ENCODE measurements at places on chromosomes 11 and 22.

- DNase-seq: no peak
Observed at GRCh38 chr11:117428186-117428855, 100.7 kb downstream of the CEP164 start.

GRCh38 chr22:46042786-46043185 is 65.8 kb upstream of the WNT7B start:
- DNase-seq: no peak

GRCh38 chr22:41057076-41057475 is 35.3 kb upstream of the EP300 start:
- no peak for DNase-seq

DNA sequence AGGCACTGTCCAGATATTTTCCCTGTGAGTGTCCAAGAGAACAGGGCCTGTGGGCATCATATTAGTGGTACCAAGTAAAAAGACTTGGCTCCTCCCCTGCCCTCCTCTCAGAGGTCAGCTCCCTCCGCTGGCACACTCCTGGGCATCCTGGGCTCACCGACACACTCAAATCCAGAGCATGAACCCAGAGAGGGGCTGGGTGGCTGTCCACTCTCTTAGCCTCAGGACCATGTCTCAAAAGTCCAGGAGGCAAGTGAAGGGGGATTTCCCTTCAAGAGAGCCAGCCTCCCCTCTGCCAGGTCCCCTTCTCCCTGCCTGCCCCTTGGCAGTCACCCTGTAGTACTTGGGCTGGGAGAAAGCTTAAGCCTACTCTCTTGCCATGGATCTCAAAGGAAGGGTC is 10.3 kb downstream of the BCL9L start:
- no peak for DNase-seq

GRCh38 chr11:74678041-74678440 is 53.2 kb downstream of the CHRDL2 start:
- DNase-seq: no peak

DNA sequence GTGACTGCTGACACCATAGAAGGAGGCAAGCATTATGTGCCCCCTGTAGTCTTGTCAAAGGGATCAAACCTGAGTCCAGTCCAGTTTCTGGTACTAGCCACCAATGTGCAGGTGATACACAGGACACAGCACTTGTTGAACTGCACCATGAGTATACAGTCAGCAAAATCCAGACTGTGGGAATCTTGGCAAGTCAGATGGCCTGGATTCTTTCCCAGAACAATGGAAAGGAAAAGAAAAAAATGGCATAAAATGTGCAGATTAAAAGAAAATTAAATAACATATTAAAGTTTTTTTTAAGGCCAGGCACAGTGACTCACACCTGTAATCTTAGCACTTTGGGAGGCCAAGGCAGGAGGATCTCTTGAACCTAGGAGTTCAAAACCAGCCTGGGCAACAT is 16.8 kb downstream of the CRY2 start:
- DNase-seq: no peak

DNA sequence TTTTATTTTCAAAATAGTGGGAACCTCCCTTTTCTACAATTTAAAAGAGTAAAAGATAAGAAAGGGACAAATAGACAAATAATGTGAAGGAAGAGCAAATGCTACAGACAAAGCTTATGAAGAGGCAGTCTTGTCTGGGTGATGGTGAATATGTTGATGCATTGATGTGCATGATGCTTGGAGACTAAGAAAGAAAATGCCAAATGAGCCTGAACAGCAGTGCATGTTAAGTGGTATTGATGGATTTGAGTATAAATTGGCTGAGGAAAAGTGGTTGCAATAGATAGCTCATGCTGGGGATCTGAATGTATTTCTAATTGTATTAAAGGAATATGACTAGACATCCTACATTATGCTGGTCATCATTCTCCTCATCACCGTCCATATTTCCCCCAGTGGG is 268.6 kb upstream of the ANO5 start:
- no peak for DNase-seq

DNA sequence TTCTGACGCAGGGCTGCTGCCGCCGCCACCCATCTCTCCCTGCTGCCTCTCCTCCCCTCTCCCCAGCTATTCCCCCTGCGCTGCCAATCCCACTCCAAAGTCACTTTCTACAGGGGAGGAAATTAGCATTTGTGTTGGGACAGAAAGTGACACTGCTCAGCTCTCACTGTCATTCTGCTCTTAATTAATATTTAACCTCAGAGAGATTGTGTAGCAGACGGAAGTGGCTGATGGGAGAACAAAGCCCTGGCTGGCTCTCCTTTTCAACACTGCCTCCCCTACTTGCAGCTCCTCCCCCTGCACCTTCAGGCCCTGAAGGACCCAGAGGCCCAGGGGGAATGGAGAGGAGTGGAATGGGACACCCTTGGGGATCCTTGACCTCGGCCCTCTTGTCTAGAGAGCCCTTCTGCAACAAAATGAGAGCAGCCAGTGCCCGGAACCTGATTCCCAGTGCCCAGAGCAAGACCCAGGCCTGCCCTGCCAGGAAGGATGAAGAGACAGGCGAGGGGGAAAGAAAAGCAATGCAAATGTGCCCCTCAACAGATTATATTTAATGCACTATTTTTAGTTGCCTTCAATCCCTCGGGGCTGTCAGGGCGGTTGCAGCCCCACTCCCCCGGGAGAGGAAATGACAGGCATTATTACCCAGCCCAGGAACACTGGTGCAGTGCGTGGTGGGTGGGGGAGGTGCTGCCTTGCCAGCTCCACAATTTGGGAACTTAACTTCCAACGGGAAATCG is 14.6 kb upstream of the NRGN start:
- no peak for DNase-seq

DNA sequence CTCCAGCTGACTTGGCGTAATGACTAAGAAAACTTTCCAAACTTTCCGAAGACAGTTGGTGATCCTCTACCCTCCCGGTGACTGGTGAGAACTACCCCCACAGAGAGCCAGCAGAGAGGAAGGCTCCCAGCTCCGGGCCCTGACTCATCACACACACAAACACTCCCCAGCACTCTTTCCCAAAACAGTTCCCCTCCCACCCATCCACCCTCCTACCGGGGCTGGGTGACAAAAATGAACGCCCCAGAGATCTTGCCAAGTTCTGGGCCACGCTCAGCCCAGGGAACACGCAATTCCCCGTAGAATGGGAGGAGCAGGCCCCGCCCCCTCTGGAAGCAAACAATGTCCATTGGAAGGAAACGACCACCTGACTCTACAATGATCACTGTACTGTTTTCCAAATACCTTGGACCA is 21.3 kb upstream of the JAM3 start:
- no peak for DNase-seq

- DNase-seq: no peak
Observed at GRCh38 chr11:78227921-78228320, 39.2 kb downstream of the USP35 start.

DNA sequence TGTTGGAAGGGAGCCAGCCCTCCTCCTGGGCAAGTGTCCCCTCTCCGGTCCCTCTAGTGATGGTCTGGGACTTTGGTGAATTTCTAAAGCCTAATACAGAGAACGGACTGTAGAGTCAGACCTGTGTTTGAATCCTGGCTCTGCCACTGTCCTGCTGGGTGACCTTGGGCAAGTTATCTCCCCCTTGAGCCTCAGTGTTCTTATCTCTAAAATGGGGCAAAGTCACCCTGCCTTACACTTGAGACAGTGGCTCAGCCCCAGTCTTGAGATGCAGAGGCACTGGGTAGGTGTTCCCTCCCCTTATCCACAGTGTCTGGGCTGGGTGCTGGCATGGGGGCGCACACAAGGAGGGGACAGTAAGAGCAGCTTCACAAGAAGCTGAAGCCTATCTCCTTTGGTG is 20.9 kb downstream of the DGAT2 start:
- DNase-seq: no peak

GRCh38 chr11:41065432-41065831 is 394.0 kb downstream of the LRRC4C start:
- no peak for DNase-seq

- DNase-seq: no peak
Observed at GRCh38 chr11:111307472-111308108, 9.2 kb downstream of the POU2AF3 start.

DNA sequence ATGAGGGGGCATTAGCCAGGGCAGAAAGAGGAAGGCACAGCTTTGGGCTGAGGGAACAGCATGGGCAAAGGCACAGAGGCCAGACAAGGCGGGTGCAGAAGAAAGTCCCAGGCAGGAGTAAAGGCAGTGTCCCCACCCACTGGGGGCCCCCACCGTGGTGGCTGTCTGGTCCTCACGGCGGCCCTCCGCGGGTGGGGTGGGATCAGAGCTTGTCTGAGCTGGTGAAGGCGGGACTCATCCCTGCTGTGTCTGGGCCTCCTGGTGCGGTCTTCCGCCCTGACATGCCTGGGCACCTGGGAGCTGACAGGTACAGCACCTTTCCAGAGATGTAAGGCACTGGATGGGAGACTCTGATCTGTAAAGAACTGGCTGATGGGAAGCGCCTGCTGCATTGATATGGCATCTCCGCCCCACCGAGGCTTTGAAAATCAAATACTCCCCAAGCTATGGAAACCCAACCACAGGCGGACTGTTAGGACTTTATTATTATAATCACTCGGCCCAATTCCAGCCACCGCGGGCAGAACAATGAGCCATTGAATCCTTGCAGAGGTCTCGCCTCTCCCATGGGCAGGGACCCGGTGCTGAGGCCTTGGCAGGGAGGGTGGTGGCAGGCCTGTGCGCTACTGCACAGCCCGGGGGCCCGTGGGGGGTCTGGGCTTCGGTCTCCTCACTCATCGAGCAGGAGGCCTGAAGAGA is 14.2 kb upstream of the GNB1L start:
- DNase-seq: no peak

GRCh38 chr11:135033540-135033939 is 621.5 kb upstream of the B3GAT1 start:
- DNase-seq: no peak

- no peak for DNase-seq
Observed at GRCh38 chr11:17500673-17501072, 24.0 kb upstream of the ABCC8 start.

GRCh38 chr11:64156235-64157011 is 9.5 kb downstream of the MACROD1 start:
- DNase-seq: no peak

- no peak for DNase-seq
Observed at GRCh38 chr11:70611821-70612220, 213.5 kb downstream of the CTTN start.

GRCh38 chr11:65643971-65644370 is 6.1 kb downstream of the SIPA1 start:
- DNase-seq: no peak

GRCh38 chr22:27919942-27920755 is 1.1 kb upstream of the PITPNB start:
- no peak for DNase-seq

- no peak for DNase-seq
Observed at GRCh38 chr11:65718964-65719492, 1.6 kb downstream of the RNASEH2C start.

DNA sequence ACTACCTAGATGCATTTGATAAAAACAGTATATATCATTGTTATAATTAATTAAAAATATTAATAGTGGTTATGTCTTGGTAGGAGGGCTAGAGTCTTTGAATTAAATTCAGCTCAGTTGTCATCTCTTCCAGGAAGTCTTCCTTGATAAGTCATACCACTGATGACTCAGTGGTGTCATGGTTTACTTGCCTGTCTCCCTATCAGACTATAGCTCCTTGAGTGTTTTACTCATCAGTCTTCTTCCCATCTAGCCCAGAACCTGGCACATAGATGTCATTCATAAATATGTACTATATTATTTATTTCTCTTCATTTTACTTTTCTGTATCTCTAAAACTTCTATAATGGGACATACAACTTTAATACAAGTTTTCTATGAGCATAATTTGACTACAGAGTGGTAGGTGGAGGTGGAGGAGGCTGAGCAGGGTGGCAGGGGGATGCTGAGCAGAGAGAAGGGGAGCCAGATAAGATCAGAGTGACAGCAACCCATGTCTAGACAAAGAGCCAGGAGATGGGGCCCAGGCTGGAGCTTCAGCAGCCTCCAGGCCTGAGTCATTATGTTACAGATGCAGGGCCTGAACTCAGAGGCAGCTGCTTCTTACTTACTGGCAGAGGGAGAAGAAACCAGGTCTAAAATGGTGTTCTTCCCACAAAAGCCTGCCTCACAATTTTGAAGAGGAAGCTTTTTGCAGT is 82.3 kb upstream of the PHOX2A start:
- no peak for DNase-seq

GRCh38 chr11:2203440-2204259 is 32.0 kb upstream of the TH start:
- DNase-seq: no peak

- no peak for DNase-seq
Observed at GRCh38 chr11:9146477-9146876, 55.1 kb upstream of the SCUBE2 start.

All from T-helper 9 cell (primary cell).